ENCODE measurements at places on chromosomes 12 and 14.

DNA sequence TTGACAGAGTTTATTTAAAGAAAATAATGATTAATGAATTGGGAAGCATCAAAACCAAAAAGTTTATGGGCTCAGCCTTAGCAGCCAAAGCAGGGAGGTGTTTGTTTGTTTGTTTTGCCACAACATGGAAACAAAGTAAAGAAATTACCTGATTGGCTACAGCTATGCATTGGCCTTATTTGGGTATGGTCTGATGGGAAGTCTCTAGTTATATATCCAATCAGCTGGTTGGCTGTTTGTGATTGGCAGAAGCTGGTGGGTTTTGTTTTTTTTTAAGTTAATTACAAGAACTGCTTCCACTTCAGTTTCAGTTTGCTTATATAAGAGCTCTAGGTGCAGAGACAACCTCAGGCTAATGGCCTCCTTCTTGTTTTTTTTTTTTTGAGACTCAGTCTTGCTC, 4.6 kb upstream of the LEMD3 start:
- DNase-seq = peak; percentile 16

- no peak for DNase-seq
Measured at GRCh38 chr12:12230275-12230674, 36.6 kb downstream of the LRP6 start.

DNA sequence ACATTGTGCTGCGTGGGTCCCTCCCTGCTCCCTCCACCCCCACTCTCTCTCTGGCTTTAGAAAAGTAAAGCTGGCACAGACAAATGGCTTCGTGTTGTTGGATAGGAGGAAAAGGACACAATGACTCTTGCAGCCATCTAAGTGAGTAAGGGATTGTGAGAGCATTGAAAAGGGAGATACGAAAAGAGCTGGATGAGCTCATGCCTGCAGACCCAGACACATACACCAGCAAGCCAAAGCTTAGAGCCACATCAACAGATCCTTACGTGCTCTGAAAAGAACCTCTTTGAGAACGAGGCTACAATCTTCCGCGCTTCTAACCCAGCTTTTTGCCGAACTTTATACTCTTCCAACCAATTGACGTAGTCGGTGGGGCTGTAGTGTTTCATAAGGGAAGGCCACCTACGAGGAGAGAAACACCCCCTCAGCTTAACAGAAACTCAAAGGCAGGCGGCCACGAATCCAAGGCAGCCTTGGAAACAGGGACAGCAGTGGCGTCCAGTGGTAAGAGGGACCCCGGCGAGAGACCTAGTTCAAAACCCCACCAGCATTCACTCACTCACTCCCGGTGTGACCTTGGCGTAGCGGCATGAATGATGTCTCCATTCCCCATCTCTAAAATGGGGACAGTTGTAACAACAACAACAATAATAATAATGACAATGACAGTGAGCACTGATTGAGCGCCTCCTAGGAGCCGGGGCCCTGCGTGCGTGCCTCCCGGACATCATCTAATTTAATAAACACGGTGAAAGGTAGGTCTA, 1.1 kb downstream of the FBXO21 start:
- no peak for DNase-seq

GRCh38 chr12:47982311-47982710, 18.9 kb downstream of the TMEM106C start:
- DNase-seq = no peak

GRCh38 chr14:94805680-94806288, 35.9 kb upstream of the GSC start:
- DNase-seq = no peak

DNA sequence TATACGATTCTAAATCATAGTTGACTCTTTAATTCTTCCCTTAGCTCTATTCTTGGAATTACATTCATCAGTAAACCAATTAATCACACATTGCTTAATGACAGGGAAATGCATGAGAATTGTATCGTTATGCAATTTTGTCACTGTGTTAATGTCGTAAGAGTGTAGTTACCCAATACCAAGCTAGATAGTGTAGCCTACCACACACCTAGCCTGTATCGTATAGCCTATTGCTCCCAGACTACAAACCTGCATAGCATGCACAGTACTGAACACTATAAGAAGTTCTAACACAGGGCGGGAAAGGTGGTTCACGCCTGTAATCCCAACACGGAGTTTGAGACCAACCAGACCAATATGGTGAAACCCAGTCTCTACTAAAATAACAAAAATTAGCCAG, 24.7 kb downstream of the HNRNPC start:
- DNase-seq = no peak

DNA sequence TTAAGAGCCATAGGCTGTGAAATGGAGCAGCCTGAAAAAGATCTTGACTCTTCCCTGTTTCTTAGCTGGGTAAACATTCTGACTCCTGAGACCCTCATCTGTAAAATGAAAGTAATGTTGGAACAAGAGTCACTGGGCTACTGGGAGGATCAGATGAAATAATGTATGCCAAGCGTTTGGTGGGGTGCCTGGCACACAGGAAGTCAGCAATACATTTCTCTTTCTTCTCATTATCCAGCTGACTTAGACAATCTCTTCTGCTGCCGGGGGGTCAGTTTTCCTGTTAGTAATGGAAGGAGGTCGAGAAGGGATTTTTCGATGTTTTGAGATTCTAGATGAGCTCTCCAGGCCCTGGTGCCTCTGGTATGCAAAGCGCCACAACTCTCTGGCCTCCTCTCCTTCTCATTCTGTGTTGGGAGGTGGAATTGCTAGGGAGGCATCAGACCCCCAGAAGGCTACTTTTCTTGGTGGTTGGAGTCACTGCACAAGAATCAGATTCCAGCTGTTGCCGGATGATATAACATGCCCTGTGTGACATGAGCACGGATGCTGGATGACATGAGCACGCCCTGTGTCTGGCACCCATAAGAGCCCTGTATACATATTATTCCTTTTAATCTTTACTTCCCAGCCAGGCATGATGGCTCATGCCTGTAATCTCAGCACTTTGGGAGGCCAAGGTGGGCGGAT, 4.3 kb downstream of the OASL start:
- no peak for DNase-seq

- no peak for DNase-seq
Measured at GRCh38 chr14:49955024-49955423, 62.1 kb downstream of the ARF6 start.

DNA sequence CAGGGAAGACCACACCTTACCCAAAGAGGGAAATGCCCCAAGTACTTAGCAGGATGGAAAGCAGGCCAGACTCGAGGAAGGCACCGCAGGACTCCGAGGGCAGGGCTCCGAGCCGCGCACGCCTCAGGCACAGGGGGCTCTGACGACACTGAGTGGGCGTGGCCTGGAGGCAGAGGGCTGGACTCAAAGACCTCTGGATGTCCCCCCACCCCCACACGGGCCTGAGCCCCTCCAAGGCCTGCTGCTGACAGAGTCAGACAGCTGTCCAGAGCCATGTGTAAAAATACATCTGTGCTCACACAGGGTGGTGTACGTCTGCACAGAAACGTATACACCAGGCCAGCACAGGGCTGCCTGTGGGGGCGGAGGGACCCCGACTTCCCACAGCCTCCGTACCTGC, 1.4 kb downstream of the AKT1 start:
- DNase-seq = peak; percentile 78

DNA sequence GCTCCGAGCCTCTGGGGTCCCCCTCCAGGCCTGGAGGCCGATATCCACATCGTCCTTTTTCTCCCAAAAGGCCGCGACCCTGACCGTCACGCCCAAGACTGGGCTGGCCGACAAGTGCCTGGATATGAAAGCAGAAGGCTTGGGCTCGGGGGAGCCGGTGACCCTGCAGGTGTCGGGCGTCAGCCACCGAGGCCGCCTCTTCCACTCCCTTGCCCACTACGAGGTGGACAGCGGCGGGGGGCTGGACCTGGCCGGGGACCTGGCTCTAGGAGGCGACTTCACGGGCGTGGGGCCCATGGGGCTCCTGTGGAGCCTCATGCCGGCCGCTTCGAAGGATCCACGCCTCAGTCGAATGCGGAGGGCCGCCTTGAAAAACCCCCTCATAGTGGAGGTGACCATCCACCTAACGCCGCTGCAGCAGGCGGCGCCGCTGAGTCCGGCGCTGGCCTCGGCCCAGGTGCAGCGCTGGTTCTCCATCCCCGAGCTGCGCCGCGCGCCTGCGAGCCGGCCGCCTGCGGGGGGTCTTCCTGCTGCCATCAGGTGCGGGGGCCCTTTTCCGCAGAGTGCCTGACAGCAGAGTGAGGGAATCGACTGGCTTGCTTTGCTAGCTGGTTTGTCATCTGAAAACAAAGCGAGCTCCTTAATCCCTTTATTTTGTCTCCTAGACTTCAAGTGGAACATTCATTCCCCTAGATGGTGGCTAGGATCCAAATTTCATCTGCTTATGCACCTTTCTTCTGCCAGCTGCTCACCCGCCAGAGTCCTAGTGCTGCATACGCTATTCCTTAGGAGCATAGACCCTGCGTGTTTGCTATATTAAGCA, 10.6 kb upstream of the DNAL1 start:
- DNase-seq = peak; percentile 61

DNA sequence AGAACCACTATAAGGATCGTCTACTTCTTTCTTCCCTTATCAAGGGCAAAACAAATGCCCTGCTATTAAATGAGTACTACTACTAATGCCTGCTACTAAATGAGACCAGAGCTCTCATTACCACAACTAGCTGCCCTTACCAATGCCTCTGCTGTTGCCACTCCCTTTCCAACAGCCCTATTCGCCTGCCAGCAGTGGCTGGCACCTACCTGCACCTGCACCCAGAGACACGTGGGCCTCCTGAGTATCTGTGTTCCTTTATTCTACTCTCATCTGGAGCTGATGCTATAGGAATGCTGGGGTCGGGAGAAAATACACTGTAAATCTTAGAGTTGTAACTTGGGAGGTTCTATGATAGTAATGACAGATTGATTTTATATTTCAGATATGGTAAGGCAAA, 174.7 kb downstream of the SLC2A13 start:
- no peak for DNase-seq

- no peak for DNase-seq
Measured at GRCh38 chr14:77859934-77860570, 60.1 kb downstream of the ADCK1 start.

DNA sequence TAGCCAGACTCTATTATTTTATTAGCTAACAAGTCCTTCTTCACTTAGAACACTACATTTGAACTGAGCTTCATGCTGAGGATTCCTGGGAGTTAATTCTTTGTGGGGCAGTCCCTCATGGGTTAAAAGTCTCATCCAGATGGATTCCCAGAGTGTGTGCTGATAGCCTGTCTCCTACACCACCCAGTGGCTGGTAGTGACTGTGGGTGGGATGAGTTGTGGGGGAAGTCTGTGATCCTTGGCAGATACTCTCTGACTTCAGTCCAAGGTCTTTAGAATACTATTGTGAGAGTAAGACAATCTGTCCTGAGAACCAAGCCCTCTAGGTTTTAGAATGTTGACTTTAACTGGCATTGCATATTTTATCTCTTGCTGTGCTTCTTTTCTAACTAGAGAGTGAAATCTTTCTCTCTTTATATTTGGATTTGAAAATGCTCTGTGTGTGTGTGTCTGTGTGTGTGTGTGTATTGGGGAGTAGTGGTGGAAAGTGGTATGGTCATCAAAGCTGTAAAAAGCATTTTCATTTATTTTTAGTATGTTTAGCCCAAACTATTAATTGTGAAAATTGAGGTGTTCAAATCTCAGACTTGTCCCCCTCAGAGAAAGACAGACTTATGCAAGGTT, 37.3 kb downstream of the AKAP6 start:
- peak; percentile 62 for DNase-seq

- DNase-seq = no peak
Measured at GRCh38 chr12:42090899-42091298, 53.8 kb downstream of the GXYLT1 start.

- DNase-seq = peak; percentile 74
Measured at GRCh38 chr12:57583008-57583831, 7.8 kb upstream of the PIP4K2C start.

DNA sequence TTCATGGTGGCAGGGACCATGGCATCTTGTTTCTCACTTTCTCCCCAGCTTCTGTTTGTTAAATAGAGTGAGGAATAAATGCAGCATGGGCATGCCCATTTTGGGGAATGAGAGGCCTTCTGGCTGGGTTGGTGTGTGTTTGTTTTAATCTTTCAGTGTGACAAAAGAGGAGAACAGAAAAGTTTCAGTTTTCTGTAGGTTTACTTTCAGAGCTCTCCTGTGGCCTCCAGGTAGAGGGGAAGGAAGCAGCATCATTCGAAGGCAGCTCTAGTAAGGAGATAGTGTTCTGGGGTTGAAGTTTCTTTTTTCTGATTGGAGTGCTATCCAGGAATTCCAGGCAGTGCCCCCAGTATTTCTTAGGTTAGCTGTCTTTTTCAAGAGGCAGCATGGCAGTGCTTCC, 15.3 kb downstream of the MSRB3 start:
- DNase-seq = no peak

- peak; percentile 51 for DNase-seq
Measured at GRCh38 chr12:50715174-50715573, 48.7 kb upstream of the ATF1 start.

- DNase-seq = no peak
Measured at GRCh38 chr14:55440385-55440784, at the start of gene TBPL2. Gene TBPL2, minus strand, starts transcription at chr14:55440616. Its CDS starts 167 bp downstream, at chr14:55440449.

GRCh38 chr12:76310110-76310509, 38.1 kb downstream of the BBS10 start:
- DNase-seq = no peak

- DNase-seq = no peak
Measured at GRCh38 chr14:102445066-102445465, 64.5 kb downstream of the ANKRD9 start.

- DNase-seq = no peak
Measured at GRCh38 chr14:58760121-58760520, 122.4 kb downstream of the DACT1 start.

GRCh38 chr14:104171895-104172294, 33.5 kb downstream of the KIF26A start:
- no peak for DNase-seq

- DNase-seq = no peak
Measured at GRCh38 chr12:122523280-122523679, 3.5 kb downstream of the RSRC2 start.

DNA sequence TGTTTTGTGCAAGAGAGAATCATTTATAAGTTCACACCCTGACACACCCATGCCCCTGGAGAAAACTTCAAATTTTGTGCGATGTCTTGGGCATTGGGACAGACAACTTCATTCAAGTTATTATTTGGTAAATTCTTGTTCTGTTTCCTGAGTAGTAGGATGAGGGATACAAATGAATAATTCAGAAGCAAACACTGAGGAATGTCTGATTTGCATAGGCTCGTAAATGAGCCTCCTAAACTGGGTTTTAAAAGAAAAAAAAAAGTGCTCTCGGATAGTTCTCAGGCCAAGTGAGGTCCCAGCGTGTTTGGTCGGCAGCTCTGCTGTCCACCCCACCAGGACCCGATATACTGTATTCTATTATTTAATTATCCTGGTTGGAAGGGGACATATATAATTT, 134.7 kb upstream of the CPM start:
- DNase-seq = no peak

GRCh38 chr14:26008290-26008689, 589.5 kb downstream of the NOVA1 start:
- DNase-seq = peak; percentile 32

Measured in T47D (cell line).